ENCODE measurements at places on chromosomes 16 and 17. TPM values are rescaled to one million over a fixed set of nuclear protein-coding genes. Genes with fewer than 3 reads are reported as not detected.

- H3K4me3 ChIP-seq = no peak overlapping the region
- H3K27me3 ChIP-seq = no peaks in the 10 kb centered on the region
- H3K4me1 ChIP-seq = no peaks in the 10 kb centered on the region
These were observed 13.6 kb downstream of the CDH15 start for GRCh38 chr16:89184933-89185794.

- peaks cover 20% of the 10 kb centered on the region for H3K4me1 ChIP-seq
- H3K27me3 ChIP-seq = no peaks in the 10 kb centered on the region
- H3K4me3 ChIP-seq = no peak overlapping the region
- no peaks in the 10 kb centered on the region for H3K36me3 ChIP-seq
- DNase-seq = peak; percentile 42
- H3K27ac ChIP-seq = no peak overlapping the region
These were observed 561 bp downstream of the AXIN1 start for GRCh38 chr16:351804-352520.

IGFBP4 gene
- total RNA-seq = 234 TPM

HASPIN gene
- not detected for total RNA-seq

DNA sequence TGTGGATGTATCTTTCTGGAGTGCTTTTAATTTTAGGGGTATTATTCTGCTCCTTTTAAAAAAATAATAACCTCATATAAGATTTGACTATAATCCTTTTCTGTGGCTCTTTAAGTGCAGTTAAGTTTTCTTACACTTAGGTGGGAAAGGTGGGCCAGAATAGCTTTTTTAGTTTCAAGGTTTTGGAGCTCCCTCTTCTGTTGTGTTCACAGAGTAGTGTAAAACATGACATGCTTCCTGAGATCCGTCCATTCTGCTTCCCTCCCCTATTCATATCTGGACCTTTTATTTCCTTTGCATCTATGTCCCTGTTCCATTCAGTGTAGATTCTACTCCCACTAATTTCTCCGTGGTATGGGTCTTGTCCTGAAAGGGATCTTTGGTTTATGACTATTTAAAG is 12.8 kb downstream of the LRRC36 start:
- H3K4me3 ChIP-seq = no peak overlapping the region
- H3K4me1 ChIP-seq = no peaks in the 10 kb centered on the region
- no peak for DNase-seq
- H3K36me3 ChIP-seq = no peaks in the 10 kb centered on the region

GRCh38 chr17:20925954-20926353 is 116.9 kb downstream of the USP22 start:
- no peak overlapping the region for H3K27ac ChIP-seq
- H3K27me3 ChIP-seq = no peaks in the 10 kb centered on the region
- H3K4me1 ChIP-seq = no peaks in the 10 kb centered on the region
- no peak for DNase-seq
- no peaks in the 10 kb centered on the region for H3K36me3 ChIP-seq
